Stimulated activated CD4-positive, alpha-beta T cell treated with anti-CD3 and anti-CD28 coated beads, Interleukin-2, amount 100 ng/mL, for 24 hours (primary cell): ENCODE measurements at places on chromosomes 4 and X.

DNA sequence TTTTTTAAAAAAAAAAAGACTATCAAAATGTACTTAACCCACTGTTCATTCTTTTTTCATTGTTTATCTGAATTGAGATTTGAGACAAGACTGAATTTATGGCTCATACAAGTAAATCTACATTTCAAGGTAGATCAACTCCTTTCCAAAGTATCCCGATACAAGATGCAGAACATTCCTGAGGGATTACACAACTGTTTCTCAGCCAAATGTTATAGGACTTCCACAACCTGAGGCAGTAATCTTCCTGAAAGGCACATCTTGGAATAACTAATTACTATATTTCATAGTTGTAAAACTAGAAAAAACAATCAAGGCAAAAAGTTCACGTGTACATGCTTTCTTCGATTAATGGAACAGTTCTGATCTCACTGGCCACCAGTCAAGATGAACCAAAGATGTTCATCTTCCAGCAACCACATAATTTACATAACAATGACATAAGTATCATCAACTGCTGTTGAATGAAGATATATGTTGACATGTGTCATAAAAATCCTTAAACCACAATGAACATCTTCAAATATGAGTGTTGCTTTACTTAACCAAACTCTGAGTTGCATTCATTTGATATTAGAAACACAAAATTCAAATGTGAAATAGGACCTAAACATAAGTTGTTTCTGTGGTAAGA, 225.2 kb upstream of the DKK2 start:
- no peak for DNase-seq

DNA sequence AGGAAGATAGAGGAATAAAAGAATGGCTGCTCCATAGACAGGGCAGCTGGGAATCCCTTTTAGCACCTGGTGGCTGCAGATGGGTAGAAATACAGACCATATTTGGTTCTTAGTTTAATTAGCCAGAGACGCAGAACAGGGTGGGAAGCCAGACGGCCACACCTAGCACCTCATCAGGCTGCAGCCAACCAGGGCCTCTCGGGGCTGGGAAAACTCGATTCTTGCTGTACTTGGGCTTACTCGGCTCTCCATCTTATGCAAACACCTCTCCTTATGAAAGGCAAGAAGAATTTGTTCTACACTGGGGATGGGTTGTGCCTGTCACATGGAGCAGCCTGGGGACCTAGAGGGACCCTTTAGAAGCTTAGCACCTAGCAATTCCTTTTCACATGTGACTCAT, 19.7 kb downstream of the IRAK1 start:
- no peak for DNase-seq

DNA sequence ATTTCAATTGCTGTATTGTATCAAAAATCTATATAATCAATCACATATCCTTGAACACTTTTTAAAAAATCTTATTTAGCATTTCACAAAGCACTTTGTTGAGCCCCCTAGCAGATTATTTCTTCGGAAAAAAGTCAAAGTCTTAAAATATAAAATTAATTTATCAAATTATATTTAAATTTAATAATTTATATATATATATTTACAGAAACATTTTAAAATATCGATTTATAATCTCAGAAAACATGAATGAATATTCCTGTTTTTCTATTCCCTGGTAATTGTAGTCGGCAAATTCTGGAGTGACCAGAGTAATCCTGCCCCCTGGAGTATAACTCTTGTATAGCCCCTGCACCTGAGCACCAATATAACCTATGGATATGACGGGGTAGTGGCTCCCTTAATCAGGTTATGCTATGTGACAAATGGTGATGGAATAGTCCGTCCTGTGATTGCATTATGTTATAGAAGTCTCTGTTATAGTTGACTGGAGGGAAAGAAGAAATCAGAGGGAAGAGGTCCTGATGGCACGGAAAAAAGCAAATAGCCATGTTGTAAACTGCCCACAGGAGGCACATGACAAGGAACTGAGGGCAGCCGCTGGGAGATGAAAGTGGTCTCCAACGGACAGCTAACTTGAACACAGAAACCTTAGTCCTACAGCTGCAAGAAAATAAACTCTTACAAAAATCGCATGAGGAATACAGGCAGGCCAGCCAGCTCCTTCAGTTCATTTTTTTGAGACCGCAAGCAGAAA, 1092.3 kb downstream of the ARAP2 start:
- DNase-seq = no peak

- no peak for DNase-seq
Measured at GRCh38 chr4:183268556-183268955, 51.5 kb downstream of the CLDN22 start.

DNA sequence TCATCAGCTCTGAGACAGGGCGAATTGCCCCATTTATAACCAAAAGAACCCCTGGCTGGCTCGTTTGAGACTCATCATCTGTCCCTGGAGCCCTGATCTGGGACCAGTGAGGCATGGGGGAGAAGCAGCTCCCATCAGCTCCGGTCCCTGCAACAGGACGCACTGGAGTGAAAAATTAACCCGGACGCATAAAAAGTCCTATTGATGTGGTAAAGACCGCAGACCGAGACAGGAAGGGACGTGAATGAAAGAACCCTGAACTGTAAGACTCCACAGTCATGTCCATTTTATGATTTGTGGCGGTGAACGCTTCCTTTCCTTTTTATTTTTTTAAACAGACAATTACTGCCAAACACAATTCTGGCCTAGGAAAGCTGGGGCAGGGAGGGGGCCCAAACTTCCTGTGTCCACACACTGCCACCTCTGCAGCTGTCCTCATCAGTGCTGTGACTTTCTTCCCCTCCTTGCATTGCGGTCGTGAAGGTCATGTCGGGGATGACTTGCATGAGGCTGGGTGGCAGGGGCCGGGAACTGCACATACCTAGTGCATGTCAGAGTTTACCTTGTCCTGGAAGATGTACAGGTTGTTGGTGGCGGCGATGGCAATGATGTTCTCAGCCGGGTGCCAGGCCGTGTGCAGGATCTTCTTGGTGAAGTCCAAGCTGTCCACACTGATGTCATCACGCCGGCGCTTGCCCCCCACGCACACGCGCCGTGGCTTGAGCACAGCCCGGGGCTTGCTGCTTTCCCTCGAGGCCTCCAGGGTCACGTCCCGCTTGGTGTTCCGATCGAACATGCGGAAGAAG, 53.3 kb downstream of the WFS1 start:
- no peak for DNase-seq

DNA sequence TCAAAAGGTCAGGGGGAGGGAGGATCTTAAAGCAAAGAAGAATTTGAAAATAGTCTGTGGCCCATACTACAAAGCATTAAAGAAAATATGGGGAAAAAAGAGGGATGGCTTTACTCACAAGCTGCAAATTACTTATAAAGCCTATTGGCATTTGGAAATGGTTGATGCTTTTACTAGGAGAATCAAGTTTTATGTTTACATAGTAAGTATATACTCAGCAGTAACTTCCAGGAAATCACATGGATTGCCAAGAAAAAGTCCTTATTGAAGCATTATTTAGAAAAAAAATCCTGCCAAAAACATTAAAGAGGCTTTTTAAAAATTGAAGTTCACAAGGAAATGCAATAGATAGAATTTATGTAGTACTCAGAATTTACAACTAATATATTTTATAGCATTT, 8.4 kb upstream of the SH3RF1 start:
- no peak for DNase-seq

GRCh38 chr4:56981795-56982201, 3.1 kb downstream of the POLR2B start:
- DNase-seq = no peak

- no peak for DNase-seq
Measured at GRCh38 chr4:101279377-101279871, 67.9 kb downstream of the PPP3CA start.

GRCh38 chrX:97397371-97397770, 513.7 kb downstream of the RPA4 start:
- no peak for DNase-seq

- DNase-seq = no peak
Measured at GRCh38 chr4:17491196-17491595, 20.7 kb downstream of the QDPR start.

- no peak for DNase-seq
Measured at GRCh38 chr4:181085557-181085956, 1157.6 kb upstream of the TENM3 start.

- DNase-seq = no peak
Measured at GRCh38 chr4:70895811-70896491, 6.2 kb upstream of the MOB1B start.

- no peak for DNase-seq
Measured at GRCh38 chr4:165744370-165744769, 128.7 kb upstream of the TLL1 start.

DNA sequence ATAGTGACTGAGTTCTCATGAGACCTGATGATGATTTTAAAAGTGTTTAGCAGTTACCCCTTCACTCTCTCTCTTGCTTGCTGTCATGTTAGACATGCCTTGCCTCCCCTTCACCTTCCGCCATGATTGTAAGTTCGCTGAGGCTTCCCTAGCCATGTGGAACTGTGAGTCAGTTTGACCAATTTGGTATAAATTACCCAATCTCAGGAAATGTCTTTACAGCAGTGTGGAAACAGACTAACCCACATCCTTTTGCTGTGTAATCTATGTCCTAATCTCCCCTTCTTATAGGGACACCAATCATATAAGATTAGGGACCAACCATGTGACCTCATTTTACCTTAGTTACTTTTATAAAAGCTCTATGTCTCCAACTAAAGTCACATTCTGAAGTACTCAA, 677.8 kb downstream of the ADGRL3 start:
- DNase-seq = no peak

DNA sequence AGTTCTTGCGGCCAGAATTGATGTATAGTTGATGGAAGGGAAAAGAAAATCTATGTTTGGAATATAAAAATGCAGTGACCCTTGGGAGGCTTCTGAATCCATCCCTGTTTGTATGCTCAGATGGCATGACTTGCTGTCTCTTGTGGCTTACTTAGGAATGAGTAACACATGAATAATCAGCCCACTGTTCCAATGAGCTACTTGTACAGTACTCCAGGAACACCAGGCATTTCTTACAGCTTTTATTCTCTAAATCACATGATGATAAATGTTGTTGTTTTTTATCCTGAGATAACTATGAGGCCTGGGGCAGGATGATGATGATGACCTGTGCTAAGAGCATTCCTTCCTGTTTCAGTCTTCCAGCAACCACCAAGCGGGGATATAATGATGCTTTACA, 18.9 kb downstream of the TMPRSS11E start:
- DNase-seq = no peak

- DNase-seq = no peak
Measured at GRCh38 chrX:44338361-44338760, 5.1 kb downstream of the EFHC2 start.

DNA sequence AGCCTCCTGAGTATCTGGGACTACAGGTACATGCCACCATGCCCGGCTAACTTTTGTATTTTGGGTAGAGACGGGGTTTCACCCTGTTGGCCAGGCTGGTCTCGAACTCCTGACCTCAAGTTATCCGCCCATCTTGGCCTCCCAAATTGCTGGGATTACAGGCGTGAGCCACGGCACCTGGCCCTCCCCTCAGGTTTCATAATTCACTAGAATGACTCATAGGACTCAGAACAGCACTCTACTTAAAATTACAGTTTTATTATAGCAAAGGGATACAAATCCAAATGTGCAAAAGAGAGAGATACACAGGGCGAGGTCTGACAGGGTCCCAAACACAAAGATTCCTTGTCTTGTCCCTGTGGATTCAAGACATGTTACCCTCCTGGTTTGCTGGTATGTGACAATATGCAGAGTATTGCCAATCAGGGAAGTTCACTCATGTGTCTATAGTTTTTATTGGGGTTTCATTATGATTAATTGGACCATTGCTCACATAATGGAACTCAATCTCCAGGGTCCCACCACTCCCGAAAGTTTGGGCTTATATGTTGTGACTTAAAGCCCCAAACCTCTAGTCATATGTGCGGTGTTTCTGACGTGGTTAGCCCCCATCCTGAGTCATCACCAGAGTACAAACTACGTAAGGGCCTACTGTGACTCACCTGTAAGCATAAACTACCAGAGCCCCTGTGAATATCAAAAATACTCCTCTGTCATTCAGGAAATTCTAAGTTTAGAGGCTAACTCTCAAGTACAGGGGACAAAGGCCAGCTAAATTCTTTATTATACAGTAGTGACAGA, 5.2 kb downstream of the YIPF6 start:
- DNase-seq = peak; percentile 60

- no peak for DNase-seq
Measured at GRCh38 chrX:2416851-2417604, 83.7 kb downstream of the DHRSX start.

- no peak for DNase-seq
Measured at GRCh38 chr4:169622566-169622965, 2.2 kb downstream of the CLCN3 start.

- DNase-seq = no peak
Measured at GRCh38 chrX:48492293-48492910, 16.4 kb upstream of the PORCN start.

- DNase-seq = no peak
Measured at GRCh38 chr4:76696109-76696508, 201.8 kb downstream of the SOWAHB start.

DNA sequence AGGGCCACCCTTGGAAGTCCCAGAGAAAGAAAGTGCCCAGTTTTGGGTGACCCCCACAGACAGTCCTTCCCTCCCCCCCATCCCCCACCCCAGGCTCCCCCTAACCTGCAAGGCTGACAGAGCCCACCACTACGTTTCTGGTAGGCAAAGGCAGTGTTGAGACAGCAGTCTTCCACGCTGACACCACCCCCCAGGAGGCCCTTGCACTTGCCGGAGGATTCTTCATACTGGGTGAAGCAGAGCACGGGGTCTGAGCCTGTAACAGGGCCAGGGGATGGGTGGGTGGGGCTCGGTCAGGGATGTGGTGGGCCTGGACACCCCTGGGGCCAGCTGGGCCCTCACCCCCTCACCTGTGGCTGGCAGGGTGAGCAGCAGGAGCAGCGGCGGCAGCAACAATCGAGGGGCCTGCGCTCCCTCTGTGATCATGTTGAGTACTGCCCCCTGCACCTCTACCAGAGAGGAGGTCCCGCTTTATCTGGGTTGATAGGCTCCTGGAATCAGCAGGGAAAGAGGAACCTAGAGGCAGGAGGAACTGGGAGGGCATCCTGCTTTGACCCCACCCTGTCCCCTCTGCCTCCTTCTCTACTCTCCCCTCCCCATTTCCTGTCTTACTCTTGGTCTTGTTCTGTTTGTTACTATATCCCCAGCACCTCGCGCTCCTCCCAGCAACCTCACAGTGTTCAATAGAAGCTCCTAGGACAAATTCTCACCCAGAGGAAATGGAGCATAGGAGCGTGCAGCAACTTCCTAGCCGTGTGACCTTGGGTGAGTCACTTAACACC, at the start of gene CFP:
Gene CFP, minus strand, starts transcription at position 512 of the 782 bp plus-strand sequence. Its CDS starts 86 bp downstream, at position 426.
- DNase-seq = no peak

DNA sequence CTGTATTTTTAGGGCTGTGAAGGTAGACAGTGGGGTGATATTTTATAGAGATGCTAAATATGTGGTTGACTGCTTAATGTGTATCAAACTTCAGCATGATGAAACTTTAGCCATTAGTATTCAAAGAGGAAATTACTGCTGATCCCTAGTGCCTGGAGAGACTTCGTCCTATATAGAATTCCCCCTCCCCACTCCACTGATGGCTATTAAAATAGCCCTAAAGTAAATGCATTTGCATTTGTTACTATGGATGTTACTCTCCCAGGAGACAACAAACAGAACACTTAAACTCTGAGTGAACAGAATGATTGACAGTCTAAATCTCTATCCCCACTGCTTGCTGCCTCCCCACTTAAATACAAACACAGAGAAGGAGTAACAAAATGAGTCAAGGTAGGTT, 39.1 kb downstream of the ADGRL3 start:
- DNase-seq = no peak
